RKO (cell line): ENCODE measurements at places on chromosomes 7 and 10.

DNA sequence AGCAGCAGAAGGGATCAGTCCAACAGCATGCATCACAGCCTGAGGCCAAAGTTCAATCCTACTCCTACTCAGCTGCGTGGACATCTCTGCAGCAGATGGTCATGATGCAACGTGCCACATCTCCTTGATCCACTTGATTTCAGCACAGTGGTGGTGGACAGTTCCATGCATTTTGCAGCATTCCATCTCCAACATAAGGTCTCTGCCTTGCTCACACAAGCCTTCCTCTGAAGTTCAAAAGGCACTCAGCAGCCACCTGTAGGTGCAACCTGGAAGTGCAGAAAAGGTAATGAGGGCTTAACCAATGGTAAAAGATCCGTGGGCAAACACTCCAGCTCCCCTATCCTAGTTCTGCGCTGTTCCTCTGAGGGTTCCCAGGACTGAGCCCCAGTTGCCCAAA, 57.5 kb upstream of the CHCHD3 start:
- DNase-seq = peak; percentile 66

- DNase-seq = no peak
Measured at GRCh38 chr7:122467661-122468449, 163.3 kb upstream of the FEZF1 start.

- DNase-seq = peak; percentile 45
Measured at GRCh38 chr7:93147363-93147762, 822 bp downstream of the SAMD9L start.

- no peak for DNase-seq
Measured at GRCh38 chr7:149864751-149865150, 9.0 kb upstream of the ATP6V0E2 start.

GRCh38 chr7:8303904-8304528, 42.0 kb upstream of the ICA1 start:
- DNase-seq = no peak

GRCh38 chr10:15222511-15222910, 54.0 kb upstream of the NMT2 start:
- DNase-seq = no peak

DNA sequence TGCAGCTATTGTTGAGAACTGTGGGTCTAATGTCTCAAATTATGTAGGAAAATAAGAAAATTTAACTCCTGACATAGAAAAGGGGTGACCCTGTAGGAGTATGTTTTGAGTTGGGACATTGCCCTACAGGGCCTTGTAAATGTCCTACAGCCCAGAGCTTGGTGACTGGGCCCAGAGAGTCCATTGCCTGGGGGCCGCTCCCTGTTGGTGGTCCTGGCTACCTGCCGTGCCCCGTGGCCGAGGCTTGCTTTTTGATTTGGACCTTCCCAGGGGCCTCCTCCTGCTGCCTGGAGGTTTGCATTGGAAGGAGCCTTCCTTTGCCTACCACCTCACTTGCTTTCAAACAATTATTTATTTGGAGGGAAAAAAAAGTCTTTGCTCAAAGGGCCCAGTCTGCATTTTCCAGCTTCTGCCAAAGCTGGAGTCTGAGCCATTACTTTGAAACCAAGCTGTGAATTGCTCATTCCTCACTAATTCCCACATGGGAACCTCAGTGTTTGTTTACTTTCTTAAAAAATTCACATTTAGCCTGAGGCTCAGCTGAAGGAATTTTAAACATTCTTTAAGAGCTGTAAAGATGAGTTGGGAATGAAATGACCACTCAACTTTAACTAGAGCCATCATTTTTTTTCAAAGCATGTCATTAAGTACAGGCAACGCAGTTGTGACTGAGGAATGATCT, 355.0 kb downstream of the GLRX3 start:
- DNase-seq = no peak
